SHP77 (cell line): ENCODE measurements at places on chromosomes 11 and 22.

- DNase-seq = no peak
These were observed 283.5 kb downstream of the TTC28 start for GRCh38 chr22:28395920-28396753.

DNA sequence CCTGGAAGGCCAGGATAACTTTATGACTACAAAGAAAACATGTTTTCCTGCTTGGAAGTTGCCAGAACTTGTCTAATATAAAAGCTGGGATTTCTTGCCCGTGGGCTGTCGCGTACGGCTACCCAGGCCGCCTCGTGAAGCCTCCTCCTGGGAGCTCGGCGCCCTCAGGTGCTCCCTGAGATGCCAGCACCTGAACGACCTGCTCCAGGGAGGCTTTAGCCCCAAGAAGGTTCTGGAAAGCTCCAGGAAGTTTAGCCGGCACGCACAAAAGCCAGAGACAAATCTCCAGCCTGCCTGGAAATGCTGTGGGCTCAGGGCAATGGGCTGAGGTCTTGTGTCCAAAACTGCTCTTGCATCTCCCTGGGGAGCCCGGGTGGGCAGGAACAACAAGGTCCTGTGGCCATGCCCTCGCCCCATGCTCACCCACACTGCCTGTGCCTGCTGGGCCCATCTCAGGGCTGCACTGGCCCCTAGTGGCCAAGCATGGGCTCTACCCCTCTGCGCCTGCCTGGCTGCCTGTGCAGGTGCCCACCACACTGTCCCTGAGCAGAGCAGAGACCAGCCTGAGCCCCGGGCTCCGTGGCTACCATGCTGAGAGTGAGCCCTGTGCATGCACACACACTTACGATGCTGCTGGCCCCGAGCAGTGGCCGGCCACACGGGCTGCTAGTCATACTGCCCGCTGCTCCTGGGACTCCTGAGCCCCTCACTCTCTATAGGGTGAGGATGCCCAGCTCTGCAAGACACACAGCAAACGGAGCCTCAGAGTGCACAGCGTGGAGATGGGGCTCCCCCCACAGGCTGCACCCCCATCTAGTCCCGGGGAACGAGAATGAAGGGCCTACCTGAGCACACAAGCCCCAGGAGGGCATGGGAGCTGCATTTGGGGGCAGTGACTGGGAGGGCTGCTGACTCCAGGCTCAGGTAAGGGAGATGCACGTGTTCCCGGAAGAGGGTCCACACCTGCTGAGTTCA, 4.9 kb upstream of the CELSR1 start:
- peak; percentile 85 for DNase-seq

DNA sequence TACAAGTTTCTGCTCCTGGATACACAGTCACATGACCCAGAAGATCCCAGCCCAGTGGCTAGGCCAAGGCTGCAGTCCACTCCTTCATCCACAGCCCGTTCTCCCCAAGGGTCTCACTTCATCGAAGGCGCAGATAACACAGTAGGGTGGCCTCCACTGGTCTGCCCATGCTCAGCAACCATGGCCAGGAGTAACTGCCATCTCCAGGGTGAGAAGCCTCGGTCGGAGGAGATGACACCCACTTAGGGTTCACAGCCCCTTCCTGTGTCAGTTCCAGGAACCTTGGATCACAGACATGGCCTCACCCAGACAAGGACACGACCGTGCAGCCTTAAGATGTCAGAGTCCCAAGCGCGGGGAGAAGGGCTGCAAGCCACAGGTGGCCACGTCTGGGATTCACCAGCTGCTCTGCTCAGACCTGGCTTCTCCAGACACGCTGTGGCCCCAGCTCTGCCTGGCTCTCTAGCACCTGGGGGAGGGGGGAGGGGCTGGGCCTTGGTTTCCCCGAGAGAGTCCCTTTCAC, 2.6 kb downstream of the BET1L start:
- no peak for DNase-seq

DNA sequence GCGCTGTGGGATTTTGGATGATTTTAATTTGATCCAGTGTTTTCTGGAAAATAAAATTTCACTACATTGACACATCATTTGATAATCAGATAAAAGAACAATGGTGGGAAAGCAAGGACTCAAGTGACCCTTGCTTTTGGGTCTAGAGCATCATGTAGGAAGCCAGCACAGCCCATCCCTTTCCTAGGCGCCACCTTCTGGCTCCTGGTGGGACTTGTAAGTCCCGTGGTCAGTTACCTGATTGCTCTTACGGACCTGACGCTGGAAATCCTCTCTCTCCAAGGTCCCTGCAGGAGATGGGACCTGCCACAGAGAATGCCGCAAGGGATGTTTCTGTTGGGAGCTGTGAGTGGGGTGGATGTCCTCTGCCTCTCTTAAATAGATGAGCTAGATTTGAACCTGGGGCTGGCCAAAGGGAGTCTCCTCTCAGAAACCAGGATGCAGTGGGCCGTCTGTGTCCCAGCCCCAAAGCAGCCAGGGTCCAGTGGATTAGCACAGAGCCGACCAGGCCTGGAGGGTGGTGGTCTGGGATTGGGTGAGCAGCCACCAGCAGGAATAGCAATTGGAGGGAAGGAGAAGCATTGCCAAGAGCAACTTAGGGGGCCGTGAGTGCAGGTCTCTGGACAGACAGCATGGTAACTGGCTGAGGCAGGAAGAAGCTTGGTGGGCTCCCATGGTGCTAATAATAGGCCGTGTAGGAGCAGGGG, 21.7 kb downstream of the TIMP3 start:
- DNase-seq = no peak

- no peak for DNase-seq
These were observed 174.2 kb upstream of the PDGFD start for GRCh38 chr11:104338186-104338585.

DNA sequence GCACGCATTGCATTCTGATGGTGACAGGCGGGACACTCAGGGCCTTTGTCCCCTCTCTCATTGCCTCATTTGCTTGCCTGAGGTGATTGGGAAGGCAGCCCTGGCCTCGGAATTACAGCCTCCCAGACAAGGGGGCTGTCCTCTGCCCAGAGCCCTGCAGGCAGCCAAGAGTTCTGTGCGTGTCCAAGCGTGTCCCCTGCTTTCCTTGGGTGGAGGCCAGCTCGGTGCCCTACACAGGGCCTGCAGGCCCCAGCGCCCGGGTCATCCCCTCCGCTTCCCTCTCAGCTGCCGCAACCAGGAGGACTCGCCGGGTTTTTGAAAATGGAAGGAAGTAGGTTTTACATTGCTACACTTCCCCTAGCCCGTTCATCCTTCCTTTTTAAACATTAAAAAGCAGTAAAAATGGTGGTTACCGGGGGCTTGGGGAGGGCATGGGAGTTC, 1.9 kb downstream of the GRAMD4 start:
- DNase-seq = peak; percentile 82
